WTC11 (cell line): ENCODE measurements at places on chromosomes 16 and 17.

GRCh38 chr17:10107316-10108165 lies 90.9 kb downstream of the GAS7 start:
- no peaks in the 10 kb centered on the region for H3K36me3 ChIP-seq
- H3K4me1 ChIP-seq: peaks cover 15% of the 10 kb centered on the region
- no peak for DNase-seq

- H3K4me3 ChIP-seq: no peak overlapping the region
- 0 out of 2 replicates have a peak overlapping the region, but pooled peaks have one; percentile 15 for H3K27ac ChIP-seq
- 0 out of 2 replicates have a peak, but pooled peaks cover 4% of the 10 kb centered on the region for H3K4me1 ChIP-seq
- H3K27me3 ChIP-seq: no peaks in the 10 kb centered on the region
- DNase-seq: no peak
Measured at GRCh38 chr17:28926786-28927185, 23.9 kb upstream of the DHRS13 start.

DNA sequence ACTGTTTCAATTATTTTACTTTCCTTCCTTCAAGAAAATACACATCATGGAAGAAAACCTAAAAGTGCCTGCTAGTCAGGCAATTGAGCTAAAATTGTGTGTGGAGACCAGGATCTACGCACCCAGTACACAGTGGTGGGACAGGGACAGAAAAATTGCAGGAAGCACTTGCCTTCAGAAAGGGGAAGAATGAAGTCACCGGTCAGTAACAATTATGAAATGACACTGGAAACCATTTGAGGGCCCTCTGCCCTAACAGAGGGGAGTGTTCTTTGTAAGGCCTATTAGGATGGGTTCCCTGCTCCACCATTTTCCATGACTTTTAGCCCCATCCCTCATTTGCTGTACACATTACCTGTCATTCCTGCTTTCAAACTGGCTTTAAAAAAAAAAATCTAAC lies 4.5 kb upstream of the PHAF1 start:
- 0 out of 2 replicates have a peak, but pooled peaks cover 6% of the 10 kb centered on the region for H3K4me1 ChIP-seq
- peaks cover 5% of the 10 kb centered on the region; the same call in 1 of the 2 replicates for H3K27me3 ChIP-seq
- H3K4me3 ChIP-seq: no peak overlapping the region
- no peak overlapping the region for H3K27ac ChIP-seq
- H3K36me3 ChIP-seq: no peaks in the 10 kb centered on the region

DNA sequence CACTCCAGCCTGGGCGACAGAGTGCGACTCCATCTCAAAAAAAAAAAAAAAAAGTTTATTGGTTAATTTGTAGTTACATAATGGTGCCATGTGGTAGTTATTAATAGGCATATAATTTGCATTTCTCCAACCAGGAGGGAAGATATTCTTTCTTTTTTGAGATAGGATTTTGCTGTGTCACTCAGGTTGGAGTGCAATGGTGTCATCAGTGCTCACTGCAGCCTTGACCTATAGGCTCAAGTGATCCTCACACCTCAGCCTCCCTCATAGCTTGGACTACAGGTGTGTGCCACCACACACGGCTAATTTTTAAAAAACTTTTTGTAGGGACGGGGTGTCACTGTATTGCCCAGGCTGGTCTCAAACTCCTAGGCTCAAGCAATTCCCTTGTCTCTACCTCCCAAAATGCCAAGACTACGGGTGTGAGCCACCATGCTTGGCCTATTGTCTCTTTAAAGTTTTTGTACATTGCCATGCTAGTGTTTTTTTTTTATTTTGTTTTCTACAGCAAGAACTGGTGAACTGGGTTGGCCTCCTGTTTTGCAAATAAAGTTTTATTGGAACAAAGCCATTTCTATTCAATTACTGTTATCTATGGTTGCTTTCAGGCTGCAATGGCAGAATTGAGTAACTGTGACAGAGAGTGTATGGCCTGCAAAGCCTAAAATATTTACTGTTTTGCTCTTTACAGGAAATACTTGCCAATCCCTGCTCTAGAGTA lies 11.9 kb downstream of the SNX29 start:
- no peaks in the 10 kb centered on the region for H3K27me3 ChIP-seq
- H3K4me3 ChIP-seq: no peak overlapping the region
- H3K4me1 ChIP-seq: peaks cover 8% of the 10 kb centered on the region; the same call in 1 of the 2 replicates
